ENCODE measurements at places on chromosomes 7 and 10. TPM values are rescaled to one million over a fixed set of nuclear protein-coding genes. Genes with fewer than 3 reads are reported as not detected.

GRCh38 chr10:80268266-80268665, 21.2 kb downstream of the MAT1A start:
- no peaks in the 10 kb centered on the region for H3K4me1 ChIP-seq
- H3K27ac ChIP-seq, result no peak overlapping the region
- no peaks in the 10 kb centered on the region for H3K36me3 ChIP-seq
- H3K4me3 ChIP-seq, result no peak overlapping the region
- DNase-seq, result no peak

GRCh38 chr10:113712755-113713639, 33.3 kb downstream of the CASP7 start:
- no peak overlapping the region for H3K27ac ChIP-seq
- no peak for DNase-seq
- H3K4me3 ChIP-seq, result no peak overlapping the region
- H3K4me1 ChIP-seq, result peaks cover 14% of the 10 kb centered on the region
- H3K36me3 ChIP-seq, result peaks cover 35% of the 10 kb centered on the region
- H3K27me3 ChIP-seq, result no peaks in the 10 kb centered on the region

GRCh38 chr7:42831006-42831717, 80.7 kb downstream of the C7orf25 start:
- H3K27me3 ChIP-seq, result peaks cover 19% of the 10 kb centered on the region
- H3K27ac ChIP-seq, result no peak overlapping the region
- H3K36me3 ChIP-seq, result no peaks in the 10 kb centered on the region
- H3K4me1 ChIP-seq, result no peaks in the 10 kb centered on the region
- no peak for DNase-seq

The NAT16 gene
- total RNA-seq, result not detected

The MSMB gene
- total RNA-seq, result not detected

The SLC16A12 gene
- not detected for total RNA-seq

GRCh38 chr10:128008521-128009250, 101.8 kb downstream of the PTPRE start:
- no peak overlapping the region for H3K27ac ChIP-seq
- H3K4me1 ChIP-seq, result peaks cover 7% of the 10 kb centered on the region
- H3K4me3 ChIP-seq, result no peak overlapping the region
- H3K27me3 ChIP-seq, result peaks cover 13% of the 10 kb centered on the region
- no peak for DNase-seq
- no peaks in the 10 kb centered on the region for H3K36me3 ChIP-seq

DNA sequence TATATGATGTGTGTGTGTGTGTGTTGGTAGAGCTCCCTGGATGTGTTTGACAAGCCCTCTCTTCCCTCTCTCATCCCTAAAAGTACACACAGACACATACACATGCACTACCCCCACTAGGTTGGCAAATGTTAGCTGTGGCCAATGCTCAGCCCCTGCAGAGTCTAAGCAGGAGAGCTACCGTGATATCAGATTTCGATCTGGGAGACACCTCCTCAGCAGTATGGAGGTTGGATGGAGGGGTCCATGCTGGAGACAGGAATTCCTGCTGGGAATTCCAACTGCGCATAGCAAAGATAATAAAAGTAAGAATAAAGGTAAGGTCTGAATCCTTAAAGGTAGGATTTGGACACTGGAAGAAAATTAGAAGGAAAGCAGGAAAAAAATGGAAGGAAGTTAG, 85.7 kb downstream of the C10orf90 start:
- no peaks in the 10 kb centered on the region for H3K4me1 ChIP-seq
- no peak for DNase-seq
- H3K4me3 ChIP-seq, result no peak overlapping the region
- H3K36me3 ChIP-seq, result no peaks in the 10 kb centered on the region

DNA sequence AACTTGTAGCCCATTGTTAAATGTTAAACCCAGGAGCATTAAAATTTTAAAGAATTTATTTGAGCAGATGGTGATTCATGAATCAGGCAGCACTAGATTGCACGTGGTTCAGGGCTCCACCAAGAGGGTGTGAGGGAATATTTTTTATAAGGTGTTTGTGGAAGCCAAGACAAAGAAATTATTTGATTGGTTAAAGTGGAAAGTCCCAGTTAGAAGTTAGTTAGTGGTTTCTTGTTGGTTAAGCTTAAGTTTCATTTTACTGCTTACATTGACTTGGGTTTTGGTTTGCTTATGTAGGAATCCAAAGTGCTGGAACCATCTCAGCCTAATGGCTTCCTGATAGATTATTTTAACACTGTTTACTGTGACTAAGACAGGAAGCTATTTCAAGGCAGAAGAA, 906.2 kb downstream of the LRMDA start:
- no peak overlapping the region for H3K27ac ChIP-seq
- no peak for DNase-seq
- H3K4me3 ChIP-seq, result no peak overlapping the region
- H3K36me3 ChIP-seq, result no peaks in the 10 kb centered on the region

DNA sequence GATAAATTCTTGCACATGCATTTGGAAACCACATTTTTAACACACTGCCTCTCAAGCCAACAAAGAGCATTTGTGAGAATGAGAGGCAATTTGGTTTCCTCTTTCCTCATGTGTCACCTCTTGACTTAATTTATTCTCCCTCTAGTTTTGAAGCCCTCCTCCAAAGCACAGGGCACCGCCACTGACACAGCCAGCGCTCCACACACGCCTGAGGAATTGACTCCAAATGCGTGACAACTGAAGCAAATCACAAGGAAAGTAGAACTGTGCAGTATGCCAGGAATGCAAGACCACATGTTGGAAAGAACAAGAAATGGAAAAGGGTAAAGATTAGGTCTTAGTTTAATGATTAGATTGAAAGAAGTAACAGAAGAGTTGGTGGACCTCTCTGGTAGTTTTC, 173.3 kb downstream of the LSM5 start:
- no peak overlapping the region for H3K4me3 ChIP-seq
- H3K4me1 ChIP-seq, result peaks cover 5% of the 10 kb centered on the region
- no peak for DNase-seq
- H3K36me3 ChIP-seq, result no peaks in the 10 kb centered on the region
- H3K27me3 ChIP-seq, result peaks cover 35% of the 10 kb centered on the region

The PRRT4 gene
- 0.27 TPM for total RNA-seq

- no peak overlapping the region for H3K4me3 ChIP-seq
- no peak overlapping the region for H3K27ac ChIP-seq
- H3K27me3 ChIP-seq, result peaks cover 12% of the 10 kb centered on the region
- H3K36me3 ChIP-seq, result peaks cover 5% of the 10 kb centered on the region
These were observed 8.8 kb upstream of the EBLN1 start for GRCh38 chr10:22226599-22226998.

The OR2A42 gene
- total RNA-seq, result not detected

DNA sequence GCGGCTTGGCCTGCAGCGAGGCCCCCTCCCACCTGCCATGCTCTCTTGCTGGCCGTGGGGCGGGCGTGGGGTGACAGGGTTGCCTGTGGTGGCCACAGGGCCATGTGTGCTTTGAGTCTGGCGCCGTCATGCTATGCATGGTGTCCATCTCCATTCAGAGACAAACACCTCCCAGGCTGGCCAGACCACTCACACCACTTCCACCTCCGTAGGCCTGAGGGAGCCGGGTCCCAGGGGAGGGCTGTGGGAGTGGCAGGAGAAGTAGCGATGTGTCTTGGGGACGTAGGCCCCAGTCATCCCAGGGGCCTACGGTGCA, 65.5 kb downstream of the DNAJB6 start:
- H3K4me1 ChIP-seq, result peaks cover 10% of the 10 kb centered on the region
- H3K27me3 ChIP-seq, result no peaks in the 10 kb centered on the region
- H3K36me3 ChIP-seq, result peaks cover 20% of the 10 kb centered on the region
- DNase-seq, result no peak

- no peaks in the 10 kb centered on the region for H3K36me3 ChIP-seq
- DNase-seq, result no peak
- H3K27ac ChIP-seq, result no peak overlapping the region
- peaks cover 3% of the 10 kb centered on the region for H3K4me1 ChIP-seq
These were observed 78.0 kb upstream of the TNS3 start for GRCh38 chr7:47659664-47660462.

DNA sequence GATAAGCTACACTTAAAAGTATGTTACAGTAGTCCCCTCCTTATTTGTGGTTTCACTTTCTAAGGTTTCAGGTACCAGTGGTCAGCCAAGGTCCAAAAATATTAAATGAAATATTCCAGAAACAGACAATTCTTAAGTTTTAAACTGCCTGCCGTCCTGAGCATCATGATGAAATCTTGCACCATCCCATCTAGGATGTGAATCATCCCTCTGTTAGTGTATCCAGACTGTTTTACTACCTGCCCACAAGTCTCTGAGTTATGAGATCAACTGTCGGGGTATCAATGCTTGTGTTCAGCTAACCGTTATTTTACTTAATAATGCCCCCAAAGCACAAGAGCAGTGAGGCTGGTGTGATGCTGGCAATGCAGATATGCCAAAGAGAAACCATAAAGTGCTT, 11.4 kb downstream of the KDM7A start:
- peak overlapping the region; percentile 58 for H3K4me3 ChIP-seq
- no peaks in the 10 kb centered on the region for H3K27me3 ChIP-seq
- no peak for DNase-seq
- peak overlapping the region; percentile 92 for H3K27ac ChIP-seq
- H3K36me3 ChIP-seq, result peaks cover 2% of the 10 kb centered on the region

DNA sequence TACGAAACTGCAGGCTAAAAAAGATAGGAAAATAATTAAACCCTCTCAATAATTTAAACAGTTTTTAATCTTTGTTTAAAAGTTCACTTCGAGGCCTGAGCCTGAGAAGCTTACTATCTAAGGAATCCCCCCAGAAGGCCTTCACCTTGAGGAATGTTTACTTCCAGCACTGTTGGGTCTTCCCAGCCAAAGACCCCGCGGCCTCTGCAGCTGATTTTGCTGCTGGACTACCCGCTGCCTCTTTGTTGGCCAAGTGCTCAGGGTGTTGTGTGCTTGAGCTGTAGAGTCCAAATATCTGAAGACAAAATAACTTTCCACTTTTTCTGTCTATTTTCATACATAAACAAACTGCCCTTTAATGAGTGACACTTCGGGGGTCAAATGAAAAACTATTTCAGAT, 292.7 kb downstream of the GLRX3 start:
- DNase-seq, result no peak
- H3K27ac ChIP-seq, result no peak overlapping the region
- no peaks in the 10 kb centered on the region for H3K27me3 ChIP-seq
- H3K36me3 ChIP-seq, result no peaks in the 10 kb centered on the region

The TYW1 gene
- 16.7 TPM for total RNA-seq

DNA sequence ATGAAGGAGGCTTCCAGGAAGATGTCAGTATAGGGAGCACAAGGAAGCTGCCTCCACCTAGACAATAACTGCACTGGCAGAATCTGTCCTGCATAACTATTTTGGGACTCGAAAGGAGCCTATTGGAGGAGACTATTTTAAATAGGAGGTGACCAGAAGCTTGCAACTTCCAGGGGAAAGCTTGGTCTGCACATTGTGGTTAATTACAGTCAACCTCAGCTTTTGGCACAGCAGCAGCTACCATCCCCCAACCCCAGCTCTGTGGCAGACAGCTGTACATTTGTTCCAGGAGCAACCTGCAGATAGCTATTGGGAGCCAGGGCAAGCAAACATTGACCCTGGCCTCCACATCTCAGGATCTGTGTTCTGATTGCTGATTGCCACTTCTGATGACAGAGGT, 46.3 kb upstream of the NANOS1 start:
- no peak overlapping the region for H3K27ac ChIP-seq
- peaks cover 11% of the 10 kb centered on the region for H3K4me1 ChIP-seq
- H3K36me3 ChIP-seq, result peaks cover 13% of the 10 kb centered on the region
- peaks cover 21% of the 10 kb centered on the region for H3K27me3 ChIP-seq

- no peak for DNase-seq
- peak overlapping the region; percentile 68 for H3K27ac ChIP-seq
- peak overlapping the region; percentile 87 for H3K4me3 ChIP-seq
- H3K27me3 ChIP-seq, result peaks cover 7% of the 10 kb centered on the region
- H3K4me1 ChIP-seq, result peaks cover 26% of the 10 kb centered on the region
These were observed 515 bp downstream of the FASTK start for GRCh38 chr7:151080067-151080521.

The DEPP1 gene
- total RNA-seq, result 0.12 TPM

Data from activated naive CD8-positive, alpha-beta T cell treated with anti-CD3 and anti-CD28 coated beads for 36 hours (primary cell).